ENCODE measurements at places on chromosomes 7 and 10.

- no peak for DNase-seq
These were observed 418.5 kb upstream of the MGMT start for GRCh38 chr10:129048513-129048912.

DNA sequence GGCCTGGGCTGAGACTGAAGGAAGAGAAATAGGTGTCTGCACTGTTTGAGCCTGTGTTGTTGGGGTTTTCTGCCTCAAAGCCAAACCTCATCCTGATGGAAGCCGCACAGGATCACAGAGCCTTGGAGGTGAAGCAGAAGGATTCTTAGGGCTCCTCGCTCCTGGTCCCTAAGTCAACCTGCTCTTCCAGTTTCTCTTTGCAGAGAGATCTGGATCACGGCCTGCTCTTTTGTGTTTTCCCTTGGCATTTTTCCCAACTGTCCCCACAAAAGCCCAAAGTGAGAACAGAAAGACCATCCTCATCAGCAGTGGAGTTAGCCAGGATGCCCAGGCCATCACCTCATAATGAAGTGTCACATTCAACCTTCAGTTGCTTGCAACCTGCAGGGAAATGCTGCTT lies 20.3 kb upstream of the PPIA start:
- DNase-seq, result no peak

DNA sequence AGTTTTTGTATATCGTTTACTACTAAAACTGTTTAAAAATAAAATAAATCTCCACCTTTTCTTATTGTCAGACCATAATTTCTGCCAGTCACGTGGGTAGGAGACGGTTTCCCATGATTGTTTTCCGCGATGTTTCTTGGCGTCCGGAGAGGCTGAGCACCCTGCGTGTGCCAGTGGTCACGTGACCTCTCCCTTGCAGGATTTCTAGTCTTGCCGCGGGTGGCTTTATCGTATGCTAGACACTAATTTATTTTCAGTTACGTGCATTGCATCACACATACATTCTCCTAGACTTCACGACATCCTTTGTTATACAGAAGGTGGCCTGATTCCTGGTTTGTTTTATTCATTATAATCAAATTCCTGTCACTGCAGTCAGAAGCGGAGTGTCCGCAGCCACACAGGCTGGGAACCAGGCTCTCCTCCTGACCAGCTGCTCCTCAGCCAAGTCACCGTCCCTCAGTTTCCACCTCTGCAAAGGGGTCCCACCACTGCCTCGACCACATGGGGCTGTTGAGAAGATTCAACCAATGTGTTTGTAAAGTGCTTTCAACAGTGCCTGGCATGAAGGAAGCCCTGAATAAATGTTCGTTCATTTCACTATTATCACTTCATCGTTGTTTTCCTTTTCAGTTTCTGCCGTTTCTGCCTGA lies 203.2 kb upstream of the PPP2R2D start:
- no peak for DNase-seq

DNA sequence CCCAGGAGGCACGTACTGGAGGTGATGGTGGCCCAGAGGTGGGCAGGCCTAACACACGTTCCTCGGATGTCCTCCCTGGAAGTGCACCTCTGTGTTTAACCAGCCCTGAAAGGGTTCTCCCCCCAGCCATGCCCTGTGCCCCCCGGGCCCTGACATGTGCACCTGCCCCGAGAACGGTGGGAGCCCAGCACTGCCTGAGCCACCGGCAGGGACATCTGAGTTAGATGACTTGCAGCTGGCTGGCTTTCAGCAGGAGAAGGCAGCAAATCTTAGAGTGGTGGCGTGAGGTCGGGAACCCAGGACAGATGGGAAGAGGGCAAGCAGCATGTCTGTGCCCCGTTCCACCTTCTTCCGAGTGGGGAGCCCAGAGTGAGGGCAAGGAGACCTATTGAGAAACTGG lies 291.8 kb downstream of the TCERG1L start:
- no peak for DNase-seq

- DNase-seq, result peak; percentile 46
These were observed 28.4 kb upstream of the SMARCD3 start for GRCh38 chr7:151276666-151277590.

GRCh38 chr10:128050936-128051335 lies 75.3 kb downstream of the MKI67 start:
- DNase-seq, result peak; percentile 13

- DNase-seq, result no peak
These were observed 93.6 kb upstream of the WNT16 start for GRCh38 chr7:121235201-121235600.

- DNase-seq, result no peak
These were observed 237.7 kb downstream of the WDR37 start for GRCh38 chr10:1293636-1294435.

GRCh38 chr10:28991333-28992270 lies 297.3 kb upstream of the LYZL1 start:
- peak; percentile 17 for DNase-seq

DNA sequence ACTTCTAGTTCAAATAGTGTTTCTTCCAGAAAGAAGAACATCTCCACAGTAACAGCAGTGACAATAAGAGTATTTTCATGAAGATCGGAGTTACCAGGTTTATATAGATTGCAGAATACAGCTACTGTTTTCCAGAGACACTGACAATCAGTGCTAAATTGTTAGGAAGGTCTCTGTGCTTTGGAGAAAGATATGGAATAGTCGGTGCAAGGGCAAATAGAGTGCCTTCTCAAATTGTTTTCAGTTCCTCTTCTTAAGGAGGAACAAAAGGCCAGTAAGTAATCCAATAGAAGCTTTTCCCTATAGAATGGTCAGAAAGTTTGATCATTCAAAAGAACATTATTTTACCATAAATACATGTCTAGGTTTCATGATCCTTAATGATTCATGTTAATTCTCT lies 2.6 kb upstream of the KIAA1217 start:
- DNase-seq, result no peak

DNA sequence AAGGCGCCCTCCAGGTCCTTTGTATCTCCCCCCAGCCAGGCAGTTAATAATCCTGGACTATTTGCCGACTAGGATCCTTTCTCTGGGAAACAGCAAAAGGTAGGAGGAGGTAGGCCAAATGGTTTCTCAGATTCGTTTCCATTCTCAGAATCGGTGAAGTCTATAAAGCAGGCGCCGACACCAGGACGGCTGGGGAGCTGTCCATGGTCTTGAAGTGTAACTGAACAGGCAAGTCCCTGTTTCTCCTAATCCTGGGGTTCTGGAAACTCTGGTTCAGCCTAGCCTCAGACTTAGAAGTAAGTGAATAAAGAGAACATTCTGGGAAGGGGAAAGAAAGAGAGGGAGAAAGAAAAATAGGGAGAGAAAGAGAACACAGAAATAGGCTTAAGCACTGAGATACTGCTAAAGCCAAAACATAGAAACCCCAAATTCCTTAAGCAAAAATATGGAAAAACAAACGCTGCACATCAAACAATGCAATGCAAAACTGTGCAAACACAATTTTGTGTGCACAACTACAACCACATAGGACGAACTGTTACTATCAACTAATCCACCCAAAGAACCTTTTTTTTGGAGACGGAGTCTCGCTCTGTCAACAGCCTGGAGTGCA lies 11.1 kb upstream of the INA start:
- DNase-seq, result no peak

GRCh38 chr10:130128062-130128781 lies 8.0 kb upstream of the GLRX3 start:
- DNase-seq, result no peak

DNA sequence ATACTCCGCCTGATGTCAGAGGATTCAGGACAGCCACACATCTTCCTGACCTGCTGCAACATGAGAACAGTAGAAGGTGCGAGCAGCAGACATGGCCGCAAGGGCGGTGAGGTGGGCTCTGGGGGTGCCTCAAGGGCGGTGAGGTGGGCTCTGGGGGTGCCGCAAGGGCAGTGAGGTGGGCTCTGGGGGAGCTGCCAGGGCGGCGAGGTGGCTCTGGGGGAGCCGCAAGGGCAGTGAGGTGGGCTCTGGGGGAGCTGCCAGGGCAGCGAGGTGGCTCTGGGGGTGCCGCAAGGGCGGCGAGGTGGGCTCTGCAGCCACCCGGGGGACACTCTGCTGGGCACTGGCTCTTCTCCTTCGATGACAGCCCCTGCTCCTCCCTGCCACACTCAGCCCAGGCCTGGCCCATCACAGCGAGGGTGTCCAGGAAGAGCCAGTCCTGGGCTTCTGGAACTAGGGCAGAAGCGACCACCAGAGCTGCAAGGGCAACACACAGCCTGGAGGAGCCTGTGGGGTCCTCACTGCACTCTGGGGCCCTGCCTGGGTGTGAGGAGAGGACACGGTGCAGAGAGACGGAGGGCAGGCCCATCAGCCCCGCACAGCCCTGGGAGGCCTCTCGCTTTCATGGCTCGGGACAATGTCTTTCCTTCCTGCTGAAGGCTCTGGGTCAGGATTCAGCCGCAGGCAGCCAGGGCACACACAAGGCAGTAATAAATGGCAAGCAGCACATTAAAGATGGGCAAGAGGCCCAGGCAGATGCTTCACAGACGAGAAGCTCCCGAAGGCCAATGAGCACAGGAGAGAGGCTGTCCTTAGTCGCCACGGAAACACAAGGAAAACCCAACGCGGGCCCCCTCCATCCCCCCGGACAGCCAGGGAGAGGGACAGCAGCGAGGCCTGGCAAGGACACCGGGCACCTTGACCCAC lies 42.5 kb downstream of the STK32C start:
- DNase-seq, result no peak

GRCh38 chr10:93313798-93314197 lies 168.3 kb downstream of the MYOF start:
- DNase-seq, result no peak

GRCh38 chr10:51620131-51620530 lies 79.3 kb downstream of the CSTF2T start:
- no peak for DNase-seq

DNA sequence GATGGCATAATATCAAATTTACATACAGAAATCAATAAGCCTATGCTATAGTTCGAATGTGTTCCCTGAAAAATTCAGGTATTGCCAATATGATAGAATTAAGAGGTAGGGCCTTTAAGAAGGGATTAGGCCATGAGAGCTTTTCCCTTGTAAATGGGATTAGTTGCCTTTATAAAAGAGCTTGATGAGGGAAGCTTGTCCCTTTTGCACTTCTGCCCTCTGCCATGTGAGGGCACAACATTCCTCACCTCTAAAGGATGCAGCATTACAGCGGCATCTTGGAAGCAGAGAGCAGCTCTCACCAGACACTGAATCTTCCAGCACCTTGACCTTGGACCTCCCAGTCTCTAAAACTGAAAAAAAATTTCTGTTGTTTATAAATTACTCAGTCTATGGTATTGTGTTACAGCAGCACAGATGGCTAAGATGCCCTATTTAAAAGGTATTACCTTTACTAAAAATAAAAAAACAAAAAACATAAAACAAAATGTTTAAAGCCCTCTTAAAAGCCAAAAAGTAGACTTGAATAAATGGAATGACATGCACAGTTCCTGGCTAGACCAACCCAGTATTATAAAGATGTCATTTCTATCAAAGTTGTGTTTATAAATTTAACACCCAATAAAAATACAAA lies 909.6 kb downstream of the REEP3 start:
- no peak for DNase-seq

DNA sequence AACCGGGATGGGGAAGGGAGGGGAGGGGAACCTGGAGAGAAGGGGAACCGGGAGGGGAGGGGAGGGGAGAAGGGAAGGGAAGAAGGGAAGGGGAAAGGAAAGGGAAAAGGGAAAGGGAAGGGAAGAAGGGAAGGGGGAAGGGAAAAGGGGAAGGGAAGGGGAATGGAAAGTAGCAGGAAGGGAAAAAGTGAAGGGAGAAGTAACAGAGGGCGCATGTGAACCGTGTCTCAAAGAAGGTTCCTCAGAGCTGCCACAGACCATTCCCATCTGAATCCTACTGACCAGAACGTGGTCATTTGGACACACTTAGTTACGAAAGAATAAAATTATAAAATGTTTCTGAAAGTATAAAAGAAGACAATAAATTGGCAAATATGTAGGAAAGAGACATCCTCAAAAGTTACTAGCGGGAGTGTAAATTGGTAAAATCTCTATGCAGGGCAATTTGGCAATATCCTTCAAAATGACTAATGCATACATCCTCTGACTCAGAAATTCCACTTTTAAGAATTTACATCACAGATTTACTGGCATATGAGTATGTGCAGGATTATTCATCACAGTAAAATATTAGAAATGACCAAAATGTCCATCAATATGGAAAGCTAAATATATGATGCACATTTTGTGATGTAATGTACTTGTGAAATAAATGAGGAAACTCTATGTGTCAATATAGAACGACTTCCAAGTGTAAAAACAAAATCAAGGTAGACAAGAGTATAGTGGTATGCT lies 12.9 kb downstream of the C10orf67 start:
- no peak for DNase-seq

- no peak for DNase-seq
These were observed 710.1 kb upstream of the KCND2 start for GRCh38 chr7:119562839-119563238.

- no peak for DNase-seq
These were observed at the start of gene CCDC3 for GRCh38 chr10:13001041-13001886. TSS of gene CCDC3 (minus strand) at chr10:13001713. CDS start at chr10:13001570, 143 bp downstream.

- DNase-seq, result no peak
These were observed 982.1 kb upstream of the MBL2 start for GRCh38 chr10:53754596-53755250.

- no peak for DNase-seq
These were observed 1.2 kb downstream of the SCIN start for GRCh38 chr7:12571691-12572090.

- DNase-seq, result no peak
These were observed 351.4 kb downstream of the MDFIC start for GRCh38 chr7:115273139-115273772.

- DNase-seq, result no peak
These were observed 320.5 kb downstream of the MAGI2 start for GRCh38 chr7:79132844-79133451.

- no peak for DNase-seq
These were observed 439 bp upstream of the EMX2 start for GRCh38 chr10:117541909-117542705.

GRCh38 chr10:87579563-87579962 lies 74.9 kb downstream of the MINPP1 start:
- DNase-seq, result no peak

DNA sequence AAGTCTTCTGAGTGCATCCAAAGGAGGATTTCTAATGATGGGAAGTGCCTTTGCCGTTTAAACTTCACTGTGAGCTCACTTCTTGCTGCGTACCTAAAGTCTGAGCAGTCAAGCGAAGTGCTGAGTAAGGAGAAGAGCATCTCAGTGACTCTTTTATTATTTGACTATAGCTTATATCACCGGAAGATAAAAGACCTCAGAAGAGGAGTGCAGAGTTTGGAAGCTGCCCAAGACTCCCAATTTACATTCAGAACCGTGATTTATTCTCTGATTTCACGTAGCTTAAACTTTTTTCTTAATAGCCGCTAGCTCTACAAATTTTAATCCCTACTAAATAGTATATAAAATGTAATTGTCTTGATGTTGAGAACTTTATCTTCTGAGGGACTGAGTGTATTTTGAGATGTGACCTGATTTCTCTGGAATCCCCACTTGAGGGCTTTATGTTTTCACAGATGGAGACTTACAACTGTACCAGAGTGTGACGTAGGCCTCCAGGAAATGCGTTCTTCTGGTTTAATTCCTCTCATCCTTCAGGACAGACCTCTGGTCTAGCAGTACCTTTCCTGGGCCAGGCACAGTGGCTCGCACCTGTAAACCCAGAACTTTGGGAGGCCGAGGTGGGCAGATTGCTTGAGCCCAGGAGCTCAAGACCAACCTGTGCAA lies 51.1 kb downstream of the CAMK1D start:
- DNase-seq, result no peak

Measured in CD4-positive, alpha-beta T cell treated with Interleukin-4 for 4 hours (primary cell).